ENCODE measurements at places on chromosomes 5 and 9. TPM values are rescaled to one million over a fixed set of nuclear protein-coding genes. Genes with fewer than 3 reads are reported as not detected.

DNA sequence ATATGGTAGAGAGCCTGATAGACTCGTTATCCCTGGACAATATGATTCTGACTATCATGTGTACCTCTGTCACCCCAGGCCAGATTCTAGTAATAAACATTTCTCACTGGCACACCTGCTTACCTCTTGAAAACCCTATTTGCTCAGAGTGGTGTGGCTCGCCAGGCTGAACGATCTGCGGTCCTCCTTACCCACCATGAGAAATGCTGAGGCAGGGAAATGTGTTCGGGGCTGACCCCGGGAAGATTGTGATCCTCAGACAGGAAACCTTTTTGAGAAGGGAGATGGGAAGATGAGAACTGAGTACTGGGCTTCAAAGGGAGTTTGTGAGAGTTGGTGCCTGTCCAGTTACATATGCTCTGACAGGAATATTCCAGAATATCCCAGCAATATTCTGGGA, 10.7 kb upstream of the PRXL2C start:
- H3K36me3 ChIP-seq = no peaks in the 10 kb centered on the region
- no peak for DNase-seq
- H3K4me3 ChIP-seq = no peak overlapping the region
- H3K27ac ChIP-seq = no peak overlapping the region

DNA sequence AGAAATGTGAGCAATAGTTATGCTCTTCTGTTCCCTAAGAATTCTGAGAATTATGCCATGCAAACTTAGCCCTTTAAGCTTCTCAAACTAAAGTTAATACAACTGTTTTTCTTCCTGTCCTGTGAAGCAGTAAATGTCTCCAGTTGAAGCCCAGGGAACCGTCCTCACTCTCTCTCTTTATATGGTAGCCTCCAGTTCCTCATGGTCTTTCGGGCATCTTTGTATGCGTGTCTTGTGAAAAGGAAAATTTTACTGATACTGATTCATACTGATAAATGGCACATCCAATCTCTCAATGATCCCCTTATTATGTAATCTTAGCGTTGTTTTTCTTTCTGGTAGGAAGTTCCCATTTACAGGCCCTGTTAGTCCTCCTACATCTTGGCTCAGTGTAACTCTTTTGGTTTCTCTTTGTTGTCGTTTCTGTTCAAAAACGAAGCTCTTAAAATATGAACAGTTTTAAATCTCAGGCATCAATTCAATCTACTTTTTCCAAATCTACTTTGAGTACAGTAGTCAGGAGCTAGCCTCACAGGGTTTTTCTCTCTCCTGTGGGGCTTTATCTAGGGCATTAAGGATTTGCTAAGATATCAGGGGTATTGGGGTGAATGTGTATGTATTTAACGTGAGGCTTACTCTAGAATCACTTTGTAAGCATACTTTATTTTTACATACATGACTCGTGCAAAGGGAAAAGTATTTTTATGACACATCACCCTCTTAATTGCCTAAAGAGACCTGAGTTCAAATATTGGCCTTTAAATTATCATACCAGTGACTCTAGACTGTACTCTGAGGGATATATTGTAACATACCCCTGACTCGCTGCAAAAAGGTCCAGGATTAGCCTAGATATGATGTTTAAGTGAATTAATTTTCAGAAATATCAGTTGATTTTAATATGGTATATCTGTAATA, 258.0 kb downstream of the NR3C1 start:
- no peak overlapping the region for H3K4me3 ChIP-seq
- DNase-seq = no peak
- peak overlapping the region; percentile 61 for H3K27ac ChIP-seq
- H3K4me1 ChIP-seq = peaks cover 45% of the 10 kb centered on the region

DNA sequence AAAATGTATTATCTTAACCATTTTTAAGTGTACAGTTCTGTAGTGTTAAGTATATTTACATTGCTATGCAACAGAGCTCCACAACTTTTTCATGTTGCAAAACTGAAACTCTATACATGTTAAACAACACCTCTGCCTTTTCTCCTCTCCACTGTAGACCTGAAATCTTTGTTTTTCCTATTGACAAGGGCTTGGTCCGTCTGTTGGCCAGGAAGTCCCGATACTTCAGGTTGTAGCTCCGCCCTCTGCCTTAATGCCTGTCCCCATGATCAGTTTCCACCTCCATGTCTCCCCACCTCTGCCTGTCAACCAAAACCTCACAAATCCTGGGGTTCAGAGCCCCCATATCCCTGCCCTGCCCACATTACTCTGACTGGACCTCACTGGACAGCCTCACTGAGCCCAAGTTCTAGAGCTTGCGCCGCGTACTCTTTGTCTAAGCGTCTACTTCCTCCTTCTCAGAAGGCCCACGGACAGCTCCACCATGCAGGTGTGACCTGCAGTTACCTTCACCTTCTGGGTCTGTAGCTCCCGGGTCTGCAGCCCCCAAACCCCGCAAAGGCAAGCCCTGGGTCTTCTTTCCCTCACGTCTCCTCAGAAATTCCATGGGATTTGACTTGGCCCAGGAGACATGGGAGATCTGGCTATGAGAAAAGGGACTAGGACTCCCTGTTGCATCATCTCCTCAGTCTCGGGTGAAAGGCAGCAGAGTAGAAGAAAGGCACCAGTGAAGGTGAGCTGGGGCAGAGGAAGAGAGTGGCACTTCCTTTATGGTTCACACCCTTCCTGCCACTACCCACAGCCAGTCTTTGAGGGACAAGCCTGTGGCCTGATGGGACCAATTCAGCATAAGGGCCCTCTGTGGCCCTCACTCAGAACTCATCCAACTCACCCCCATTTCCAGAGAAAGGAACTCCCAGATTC, 8.0 kb downstream of the GLIPR2 start:
- H3K36me3 ChIP-seq = peaks cover 4% of the 10 kb centered on the region
- peak overlapping the region; percentile 93 for H3K27ac ChIP-seq
- no peaks in the 10 kb centered on the region for H3K27me3 ChIP-seq
- H3K4me3 ChIP-seq = no peak overlapping the region

DNA sequence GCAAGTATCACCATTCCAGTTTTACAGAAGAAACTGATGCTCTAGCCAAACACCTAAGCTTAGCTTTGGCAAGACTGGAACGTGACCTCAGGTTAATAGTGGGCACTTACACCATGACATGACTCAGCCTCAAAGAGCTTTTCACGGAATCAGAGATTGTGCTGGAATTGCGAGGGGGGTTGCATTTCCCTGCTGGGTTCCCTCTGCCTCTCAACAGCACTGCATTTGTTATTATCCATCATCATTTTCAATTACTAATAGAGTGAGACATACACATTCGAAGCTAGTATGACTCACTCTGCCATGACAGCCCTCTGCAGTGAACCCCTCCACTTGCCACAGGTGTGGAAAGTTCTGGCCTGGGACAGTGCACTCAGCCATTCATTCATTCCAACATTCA, 8.0 kb downstream of the SPOCK1 start:
- no peak for DNase-seq
- H3K27ac ChIP-seq = no peak overlapping the region
- no peak overlapping the region for H3K4me3 ChIP-seq
- H3K36me3 ChIP-seq = no peaks in the 10 kb centered on the region
- H3K27me3 ChIP-seq = no peaks in the 10 kb centered on the region
- peaks cover 9% of the 10 kb centered on the region for H3K4me1 ChIP-seq

DNA sequence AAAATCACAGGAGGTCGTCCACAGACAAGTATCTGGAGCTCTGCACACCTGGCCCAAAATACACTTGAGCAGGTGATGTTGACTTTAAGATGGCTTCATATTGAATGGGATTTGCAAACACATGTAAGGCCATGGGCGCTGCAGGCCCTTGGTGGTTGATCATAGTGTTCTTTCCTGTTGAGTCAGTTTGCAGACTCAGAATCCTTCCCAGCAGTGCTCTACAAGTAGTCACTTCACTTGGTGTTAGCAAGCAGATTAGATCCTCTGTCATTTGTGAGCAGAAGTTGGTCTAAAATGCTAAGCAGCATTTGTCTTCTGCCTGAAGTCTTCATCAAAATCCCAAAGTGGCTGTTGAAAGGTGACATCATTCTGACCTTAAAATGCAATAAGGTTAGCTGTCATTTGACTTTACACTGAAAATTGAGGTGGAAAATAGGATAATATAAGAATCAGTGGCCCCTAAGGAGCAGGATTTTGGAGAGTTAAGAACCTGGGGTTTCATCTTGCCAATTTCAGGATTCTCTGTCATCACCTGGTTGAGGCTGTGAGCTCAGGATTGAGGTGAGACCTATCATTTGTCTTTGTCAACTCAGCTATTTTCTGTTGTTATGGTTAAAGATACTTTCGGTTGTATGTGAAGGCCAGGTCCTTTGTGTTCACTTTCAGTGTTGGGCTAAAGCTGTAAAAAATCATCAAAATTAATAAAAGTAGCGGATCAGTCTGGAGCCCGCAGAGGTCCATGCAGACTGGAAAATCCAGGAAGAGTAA, 114.5 kb downstream of the LRRC70 start:
- no peak overlapping the region for H3K4me3 ChIP-seq
- H3K27me3 ChIP-seq = peaks cover 21% of the 10 kb centered on the region
- no peak overlapping the region for H3K27ac ChIP-seq

- no peaks in the 10 kb centered on the region for H3K27me3 ChIP-seq
- peak; percentile 73 for DNase-seq
- no peaks in the 10 kb centered on the region for H3K36me3 ChIP-seq
- H3K27ac ChIP-seq = no peak overlapping the region
- no peaks in the 10 kb centered on the region for H3K4me1 ChIP-seq
Measured at GRCh38 chr5:112109331-112110007, 309.6 kb downstream of the EPB41L4A start.

GRCh38 chr5:176810687-176811501, 535 bp downstream of the UNC5A start:
- peaks cover 23% of the 10 kb centered on the region for H3K4me1 ChIP-seq
- H3K36me3 ChIP-seq = no peaks in the 10 kb centered on the region
- peaks cover 32% of the 10 kb centered on the region for H3K27me3 ChIP-seq

DNA sequence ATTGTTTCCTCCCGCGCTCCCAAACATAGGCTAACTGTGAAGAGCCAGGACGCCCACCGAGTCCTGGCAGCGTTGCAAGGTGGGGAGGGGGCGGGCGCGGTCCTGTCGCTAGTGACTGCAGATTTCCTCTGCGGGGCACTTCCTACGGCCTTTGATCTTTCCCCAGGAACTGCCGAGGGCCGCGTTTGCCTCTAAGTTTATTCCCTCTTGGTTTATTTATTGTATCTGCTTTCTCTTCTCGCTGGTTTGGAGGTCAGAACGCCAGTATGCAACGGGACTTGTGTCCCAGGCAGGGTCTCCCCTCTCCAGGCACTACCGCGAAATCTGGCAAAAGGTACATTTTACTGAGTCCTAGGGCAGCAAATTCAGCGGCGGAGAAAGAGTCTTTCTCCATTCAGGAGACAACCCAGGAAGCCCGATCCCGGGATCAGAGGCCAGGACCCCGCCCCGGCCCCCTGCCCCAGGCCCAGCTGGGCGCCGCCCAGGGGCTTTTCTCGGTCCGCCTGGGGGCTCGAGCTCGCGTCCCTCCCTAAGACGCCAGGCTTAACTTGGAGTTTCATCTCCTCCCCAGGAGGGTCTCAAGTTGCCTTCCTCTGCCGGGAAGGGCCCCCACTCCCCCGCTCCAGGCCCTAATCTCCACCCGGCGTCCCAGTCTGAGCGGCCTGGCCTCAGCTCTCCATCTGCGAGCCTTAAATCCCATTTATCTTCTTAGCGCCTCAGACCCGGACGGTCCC, 884 bp upstream of the EGFLAM start:
- no peak for DNase-seq
- H3K27me3 ChIP-seq = peaks cover 66% of the 10 kb centered on the region
- peaks cover 23% of the 10 kb centered on the region for H3K4me1 ChIP-seq
- H3K36me3 ChIP-seq = no peaks in the 10 kb centered on the region
- H3K4me3 ChIP-seq = peak overlapping the region; percentile 43

DNA sequence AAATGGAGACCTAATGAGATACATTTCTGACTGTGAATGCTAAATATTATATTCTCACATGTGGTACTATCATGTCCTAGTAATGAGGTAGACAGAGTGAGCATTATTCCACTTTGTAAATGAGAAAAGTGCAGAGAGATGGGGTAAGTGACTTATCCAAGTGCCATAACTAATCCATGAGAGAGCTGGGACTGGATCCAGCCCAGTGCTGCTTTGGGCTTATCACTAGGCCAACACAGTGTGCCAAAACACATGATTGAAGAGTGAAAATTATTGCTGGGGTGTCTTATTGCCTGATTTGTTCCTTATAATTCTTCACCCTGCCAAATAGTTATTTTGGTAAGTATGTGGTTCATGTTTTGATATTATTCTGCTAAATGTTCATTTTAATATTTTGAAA, 442.2 kb upstream of the GRAMD2B start:
- DNase-seq = no peak
- no peak overlapping the region for H3K4me3 ChIP-seq
- no peak overlapping the region for H3K27ac ChIP-seq
- H3K36me3 ChIP-seq = no peaks in the 10 kb centered on the region
- no peaks in the 10 kb centered on the region for H3K4me1 ChIP-seq
- no peaks in the 10 kb centered on the region for H3K27me3 ChIP-seq

MEIKIN gene
- not detected for total RNA-seq

JAK2 gene
- total RNA-seq = 36.8 TPM

PCDH1 gene
- total RNA-seq = 13.2 TPM
